T-helper 1 cell (primary cell): ENCODE measurements at places on chromosomes 12 and 14.
A peak's percentile ranks its signal among the peaks of the same experiment; 100 is the strongest.

DNA sequence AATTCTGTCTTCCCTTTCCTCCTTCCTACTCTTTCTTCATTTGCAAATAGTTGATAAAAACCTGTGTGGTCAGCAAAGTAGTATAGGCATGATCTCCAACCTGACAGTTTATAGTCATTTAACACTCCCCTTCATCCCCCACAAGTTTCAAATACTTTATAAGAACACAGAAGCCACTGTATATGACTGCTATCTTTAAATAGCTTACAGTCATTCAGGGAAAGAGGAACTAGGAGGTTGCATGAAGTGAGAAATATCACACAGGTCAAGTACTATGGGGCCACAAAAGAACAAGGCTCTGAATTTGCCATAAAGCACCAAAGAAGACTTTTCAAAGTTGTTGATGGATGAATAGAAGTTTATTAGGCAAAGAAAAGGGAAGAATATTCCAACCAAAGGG is 431.3 kb downstream of the NPAS3 start:
- no peak for DNase-seq

DNA sequence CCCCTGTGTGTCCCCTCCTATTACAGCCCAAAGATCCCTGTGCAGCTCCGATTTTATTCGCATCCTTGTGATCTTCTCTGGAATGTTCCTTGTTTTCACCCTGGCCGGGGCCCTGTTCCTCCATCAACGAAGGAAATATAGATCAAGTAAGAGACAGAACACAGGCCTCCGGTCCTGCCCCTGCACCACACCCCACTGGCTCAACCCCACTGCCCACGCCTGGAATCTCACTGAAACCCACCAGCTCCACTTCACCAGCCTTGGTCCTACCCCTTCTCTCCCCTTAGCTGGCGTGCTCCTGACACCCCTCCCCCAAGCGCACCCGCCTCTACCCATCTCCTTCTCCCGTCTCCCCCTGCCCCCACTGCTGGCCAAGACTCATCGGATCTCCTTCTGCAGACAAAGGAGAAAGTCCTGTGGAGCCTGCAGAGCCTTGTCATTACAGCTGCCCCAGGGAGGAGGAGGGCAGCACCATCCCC is 934 bp upstream of the TAPBPL start:
- DNase-seq = no peak

DNA sequence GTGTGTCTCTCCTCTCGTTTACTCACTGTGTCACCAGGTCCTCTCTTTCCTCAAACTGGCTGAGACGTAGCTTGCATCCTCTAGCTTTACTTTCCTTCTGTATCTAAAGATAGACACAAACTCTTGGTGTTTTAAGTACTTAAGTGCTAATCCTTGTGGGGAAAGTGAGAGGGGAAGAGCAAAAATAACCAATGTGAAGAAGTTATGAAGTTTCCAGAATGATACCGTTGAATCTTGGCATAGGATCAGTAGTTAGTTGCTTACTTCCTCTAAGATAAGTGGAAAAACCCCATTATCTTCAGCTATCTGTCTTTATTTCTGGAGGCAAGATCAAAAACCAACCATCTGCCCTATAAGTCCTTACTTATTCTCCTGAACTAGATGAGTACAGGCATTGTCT is 10.6 kb downstream of the FAR2 start:
- DNase-seq = no peak

DNA sequence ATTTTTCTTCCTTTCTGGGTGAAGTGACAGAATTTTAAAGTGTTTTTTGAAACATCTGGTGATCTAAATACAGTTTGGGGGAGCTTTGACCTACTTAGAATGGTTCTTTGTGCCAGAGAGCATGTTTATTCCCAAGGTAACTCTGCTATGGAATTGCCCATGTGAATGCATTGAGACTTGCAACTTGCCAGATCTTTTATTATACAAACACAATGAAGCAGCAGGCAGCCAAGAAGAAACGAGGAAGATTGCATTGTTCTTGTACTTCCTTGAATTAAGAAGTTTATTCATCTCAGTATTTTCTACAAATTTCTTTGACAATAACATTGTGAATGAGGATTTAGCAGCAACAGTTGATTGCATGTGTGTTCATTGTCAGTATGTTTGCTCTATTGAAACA is 55.5 kb downstream of the FGD4 start:
- no peak for DNase-seq

GRCh38 chr14:25680934-25681333 is 631.0 kb upstream of the STXBP6 start:
- no peak for DNase-seq

GRCh38 chr14:87331991-87332390 is 661.0 kb downstream of the GALC start:
- DNase-seq = no peak

GRCh38 chr12:46874642-46875041 is 48.8 kb upstream of the SLC38A4 start:
- DNase-seq = no peak

GRCh38 chr12:15545334-15545733 is 223.0 kb downstream of the PTPRO start:
- DNase-seq = no peak

DNA sequence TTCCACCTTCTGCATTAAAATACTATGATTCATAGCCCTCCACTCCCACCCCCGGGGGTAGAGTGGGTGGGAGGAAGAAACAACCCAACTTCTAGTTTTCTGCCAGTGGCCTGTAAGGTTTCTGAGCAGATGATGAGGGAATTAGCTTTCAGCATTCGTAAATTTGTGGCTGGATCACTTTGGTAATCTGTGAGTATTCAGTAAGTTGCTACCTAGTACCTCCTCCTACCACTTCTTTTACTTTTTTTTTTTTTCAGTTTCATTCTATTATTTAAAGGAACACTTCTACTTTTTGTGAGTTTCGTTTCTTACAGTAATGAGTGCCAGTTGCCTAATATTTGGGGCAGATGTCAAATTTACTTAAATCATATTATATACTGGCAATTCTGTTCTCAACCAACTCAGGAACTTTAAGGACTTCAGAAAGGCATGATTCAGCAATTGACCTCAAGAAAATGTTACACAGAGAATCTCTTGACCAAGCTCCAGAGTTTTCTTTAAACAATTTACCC is 42.4 kb upstream of the EMP1 start:
- DNase-seq = no peak

- DNase-seq = no peak
These were observed 4.4 kb upstream of the FOS start for GRCh38 chr14:75274050-75274898.

- DNase-seq = peak; percentile 35
These were observed 12.3 kb upstream of the KRT74 start for GRCh38 chr12:52585946-52586345.

GRCh38 chr14:61602733-61603077 is 92.6 kb upstream of the HIF1A start:
- no peak for DNase-seq

DNA sequence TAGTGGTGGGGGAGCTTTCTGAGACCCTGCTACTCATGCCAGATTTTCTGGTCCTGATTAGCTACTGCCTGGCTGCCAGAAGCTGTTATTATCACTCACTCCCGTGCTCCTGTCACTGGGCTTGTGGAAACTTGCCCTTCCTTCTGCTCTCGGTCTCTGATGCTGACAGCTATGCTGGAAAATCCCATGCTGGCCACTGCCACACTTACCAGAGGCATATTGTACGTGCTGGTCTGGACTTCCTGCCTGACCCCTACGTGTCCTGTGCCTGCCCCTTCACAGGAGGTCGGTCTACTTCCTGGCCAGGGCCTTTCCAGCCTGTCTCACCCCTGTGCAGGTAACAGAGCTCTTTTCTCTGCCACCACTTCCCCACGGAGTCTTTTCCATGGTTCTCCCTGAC is 149.4 kb upstream of the PLEKHG7 start:
- DNase-seq = no peak

- no peak for DNase-seq
These were observed 68.4 kb downstream of the GALNT16 start for GRCh38 chr14:69328317-69328716.

DNA sequence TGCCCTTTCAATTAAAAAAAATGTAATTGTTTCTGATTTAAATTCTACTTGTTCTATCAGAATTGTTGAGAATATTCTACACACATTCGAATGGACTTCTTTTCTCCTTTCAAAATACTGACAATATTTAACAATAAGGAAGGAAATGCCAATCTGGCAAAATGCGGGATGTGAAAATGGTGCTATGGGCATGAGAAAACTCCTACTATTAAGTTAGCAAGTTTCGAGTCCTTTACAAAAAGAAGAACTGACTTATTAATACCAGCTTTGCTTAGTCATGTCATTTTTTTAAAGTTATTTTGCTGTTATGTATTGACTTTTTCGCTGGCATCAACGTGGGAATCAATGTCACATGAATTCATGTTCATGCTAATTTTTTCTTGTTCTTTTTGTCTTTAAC is 31.7 kb upstream of the ARL1 start:
- no peak for DNase-seq

DNA sequence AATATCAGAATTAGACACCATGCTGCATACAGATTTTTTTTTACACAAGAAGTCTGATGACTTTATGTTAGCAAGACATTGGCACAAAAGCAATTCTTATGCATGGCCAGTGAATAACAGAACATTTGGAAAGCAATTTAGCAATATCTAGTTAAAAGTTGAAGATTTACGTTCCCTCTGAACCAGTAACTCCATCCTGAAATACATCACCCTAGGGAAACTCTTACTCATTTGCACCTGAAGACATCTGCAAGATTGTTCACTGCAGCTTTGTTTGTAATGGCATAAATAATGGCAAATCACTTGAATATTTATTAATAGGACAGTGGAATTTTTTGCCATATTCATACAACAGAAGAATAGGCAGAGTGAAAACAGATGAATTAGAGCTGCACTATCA is 670.0 kb upstream of the NOVA1 start:
- no peak for DNase-seq

DNA sequence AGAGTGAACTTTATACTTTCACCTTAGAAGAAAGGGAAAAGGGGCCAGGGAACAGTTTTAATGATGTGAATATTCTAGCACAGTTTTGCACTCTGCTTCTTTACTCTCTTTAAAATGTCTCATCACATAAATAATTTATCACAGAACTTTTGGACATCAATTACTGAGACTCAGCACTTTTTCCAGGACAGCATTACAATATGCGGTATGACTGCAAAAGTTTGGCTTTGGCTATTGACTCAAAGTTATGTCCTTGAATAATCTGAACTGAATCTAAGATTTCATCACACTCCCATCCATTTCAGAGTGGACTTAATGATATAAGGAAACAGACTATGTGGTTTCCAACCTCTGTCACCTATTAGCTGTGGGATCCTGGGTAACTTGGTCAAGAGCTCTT is 11.7 kb downstream of the CCER1 start:
- DNase-seq = no peak
